NK-92 treated with Interleukin-12 subunit alpha and Interleukin-12 subunit beta, amount 100 ng/mL, for 24 hours (cell line): ENCODE measurements at places on chromosomes 6 and 20.

DNA sequence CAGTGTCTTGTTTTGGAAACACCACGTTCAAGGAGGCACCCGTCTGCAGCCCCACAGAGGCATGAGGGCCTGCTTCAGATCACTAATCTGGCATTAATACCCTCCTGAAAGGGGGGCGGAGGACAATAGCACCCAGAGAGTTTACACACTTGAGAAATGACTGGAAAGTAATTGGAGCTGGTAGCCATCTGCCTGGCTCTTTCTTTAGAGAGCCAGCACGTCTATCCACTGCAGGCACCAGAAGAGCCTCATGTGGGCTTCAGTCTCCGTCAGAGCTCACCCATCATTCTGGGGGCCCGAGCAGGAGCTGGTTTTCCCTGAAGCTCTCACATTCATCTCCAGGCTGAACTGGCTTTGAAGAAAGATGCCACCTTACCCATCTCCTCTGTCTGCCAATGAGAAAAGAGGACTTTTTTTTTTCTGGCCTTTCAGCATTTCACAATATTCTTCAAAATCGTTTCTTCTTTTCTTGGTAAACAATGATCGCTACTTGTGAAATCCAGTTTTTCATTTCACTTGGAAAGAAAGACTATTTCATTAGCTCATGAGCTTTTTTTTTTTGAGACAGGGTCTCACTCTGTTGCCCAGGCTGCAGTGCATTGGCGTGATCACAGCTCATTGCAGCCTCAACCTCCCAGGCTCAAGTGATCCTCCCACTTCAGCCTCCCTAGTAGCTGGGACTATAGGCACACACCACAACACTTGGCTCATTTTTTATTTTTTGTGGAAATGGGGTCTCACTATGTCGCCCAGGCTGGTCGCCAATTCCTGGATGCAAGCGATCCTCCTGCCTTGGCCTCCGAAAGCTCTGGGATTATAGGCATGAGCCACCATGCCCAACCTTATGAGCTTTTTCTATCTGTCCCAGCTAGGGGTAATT is 124.7 kb upstream of the ZNF217 start:
- no peak for DNase-seq

- DNase-seq: no peak
Measured at GRCh38 chr20:43976547-43976946, 61.9 kb downstream of the TOX2 start.

DNA sequence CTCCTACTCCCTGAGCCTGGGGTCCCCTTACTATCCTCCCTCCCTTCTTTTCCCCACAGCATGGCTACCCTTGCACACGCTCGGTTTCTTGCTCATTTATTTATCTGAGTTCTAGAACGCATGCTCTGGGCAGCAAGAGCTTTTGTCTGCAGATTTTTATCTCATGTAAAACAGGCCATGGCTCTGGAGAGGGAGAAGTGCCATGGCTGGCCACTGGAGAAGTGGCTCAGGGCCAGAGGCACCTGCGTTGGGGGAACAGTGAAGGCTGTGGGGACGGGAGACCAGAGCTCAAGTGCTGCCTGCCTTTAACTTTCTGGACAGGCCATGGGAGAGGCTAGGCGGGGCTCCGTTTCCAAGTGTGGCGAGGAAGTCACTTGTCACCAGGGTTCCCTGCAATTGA is 177.7 kb upstream of the SULF2 start:
- no peak for DNase-seq

GRCh38 chr6:36753671-36754405 is 56.2 kb downstream of the RAB44 start:
- no peak for DNase-seq

DNA sequence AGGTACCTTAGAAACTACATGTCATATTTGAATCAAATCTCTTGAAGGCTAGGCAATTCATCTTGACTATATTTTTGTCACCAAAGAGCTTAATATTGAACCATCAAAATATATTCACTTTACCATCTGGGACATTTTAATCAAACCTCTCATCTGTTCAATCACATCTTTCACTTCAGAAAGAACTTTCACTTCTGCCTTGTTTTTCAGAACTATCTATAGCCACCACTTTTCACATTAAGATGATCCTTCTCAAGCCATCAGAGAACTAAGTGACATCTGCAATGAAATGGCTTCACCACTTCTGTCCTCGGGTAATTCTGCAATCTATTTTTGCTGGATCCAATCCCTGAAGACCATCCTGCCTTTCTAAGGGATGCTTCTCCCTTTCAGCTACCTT is 57.8 kb downstream of the OR2B2 start:
- DNase-seq: no peak

- no peak for DNase-seq
Measured at GRCh38 chr6:75481394-75481793, 12.2 kb downstream of the FILIP1 start.

GRCh38 chr6:31621320-31621939 is 915 bp downstream of the PRRC2A start:
- no peak for DNase-seq

DNA sequence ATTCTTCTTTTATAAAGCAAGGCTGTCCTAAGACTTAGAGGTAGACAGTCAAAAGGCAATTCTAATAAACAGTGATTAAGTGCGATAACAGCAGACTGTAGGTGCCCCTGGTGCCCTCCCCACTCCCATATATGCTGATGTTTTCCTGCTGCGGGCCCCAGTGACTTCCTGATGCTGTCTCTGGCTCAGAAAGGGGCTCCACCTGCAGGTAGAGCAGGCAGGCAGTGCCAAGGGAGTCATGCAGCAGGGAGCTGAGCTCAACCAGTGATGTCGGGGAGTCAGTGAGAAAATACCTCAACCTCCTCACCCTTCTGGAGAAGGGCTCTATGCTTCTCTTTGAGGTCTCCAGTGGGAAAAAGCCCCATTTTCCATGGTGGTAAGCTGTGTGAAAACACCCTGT is 126.7 kb upstream of the SSTR4 start:
- DNase-seq: no peak

DNA sequence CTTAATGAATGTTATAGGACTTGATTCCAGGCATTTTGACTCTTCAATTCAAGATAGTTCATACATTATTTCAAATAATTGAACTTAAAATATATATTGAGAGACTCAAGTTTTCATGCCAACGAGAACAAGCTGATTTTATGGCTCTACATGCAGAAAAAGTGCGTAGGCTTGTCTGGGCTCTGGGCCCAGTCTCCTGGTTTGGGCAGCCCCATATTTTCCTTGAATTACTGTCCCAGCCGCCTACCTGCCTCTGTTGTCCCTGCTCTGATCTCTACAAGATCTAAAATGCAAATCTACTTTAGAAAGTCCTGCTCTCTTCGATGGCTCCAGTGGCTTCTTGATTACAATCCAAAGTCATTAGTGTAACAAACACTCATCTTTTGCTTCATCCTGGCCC is 537.4 kb upstream of the CHD6 start:
- DNase-seq: no peak

DNA sequence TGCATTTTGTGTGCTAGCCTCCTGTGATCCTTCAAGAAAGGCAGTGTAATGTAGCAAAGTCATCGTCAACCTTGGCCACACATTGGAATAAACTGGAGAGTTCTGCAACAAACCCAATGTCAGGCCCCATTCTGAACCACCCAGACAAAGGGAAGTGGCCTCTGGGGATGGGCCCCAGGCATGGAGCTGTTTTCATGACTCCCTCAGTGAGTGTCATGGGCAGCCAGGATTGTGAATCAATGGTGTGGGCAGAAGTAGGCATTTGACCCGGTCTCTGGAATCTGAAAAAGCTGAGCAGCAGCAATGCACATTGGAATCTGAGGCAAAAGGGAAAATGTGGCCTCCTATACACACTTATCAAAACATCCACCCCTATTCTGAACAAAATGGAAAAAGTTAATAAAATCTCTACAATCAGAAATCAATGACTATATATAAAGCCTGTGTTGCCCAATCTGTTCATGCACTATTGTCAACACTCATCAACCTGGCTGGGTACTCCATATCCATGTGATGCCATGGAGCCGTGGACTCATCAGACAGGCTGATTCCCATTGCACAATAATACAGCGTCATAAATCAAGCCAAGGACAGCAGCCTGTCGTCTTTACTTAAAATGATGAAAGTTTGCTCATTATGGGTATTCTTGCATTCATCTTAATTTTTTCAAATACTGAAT is 134.9 kb upstream of the STMND1 start:
- no peak for DNase-seq

- no peak for DNase-seq
Measured at GRCh38 chr6:3523966-3524365, 67.1 kb upstream of the SLC22A23 start.

DNA sequence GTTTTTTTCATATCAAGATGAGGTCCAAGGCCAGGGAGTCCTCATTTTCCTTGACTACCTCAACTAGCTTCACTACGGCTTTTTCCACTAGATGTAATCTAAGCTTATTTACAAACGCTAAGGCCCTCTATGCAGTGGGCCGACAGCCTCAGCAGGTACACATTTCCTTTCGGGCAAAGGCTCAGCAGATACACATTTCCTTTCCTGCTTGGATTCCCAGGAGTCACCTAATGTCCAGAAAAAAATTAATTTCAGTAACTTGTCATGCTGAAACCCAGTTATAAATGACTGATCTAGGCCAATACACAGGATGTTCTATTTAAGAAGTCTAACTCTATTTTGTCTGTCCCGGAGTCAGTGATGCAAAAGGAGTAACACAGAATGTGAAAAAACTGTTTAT is 7.2 kb upstream of the KIAA0408 start:
- no peak for DNase-seq

DNA sequence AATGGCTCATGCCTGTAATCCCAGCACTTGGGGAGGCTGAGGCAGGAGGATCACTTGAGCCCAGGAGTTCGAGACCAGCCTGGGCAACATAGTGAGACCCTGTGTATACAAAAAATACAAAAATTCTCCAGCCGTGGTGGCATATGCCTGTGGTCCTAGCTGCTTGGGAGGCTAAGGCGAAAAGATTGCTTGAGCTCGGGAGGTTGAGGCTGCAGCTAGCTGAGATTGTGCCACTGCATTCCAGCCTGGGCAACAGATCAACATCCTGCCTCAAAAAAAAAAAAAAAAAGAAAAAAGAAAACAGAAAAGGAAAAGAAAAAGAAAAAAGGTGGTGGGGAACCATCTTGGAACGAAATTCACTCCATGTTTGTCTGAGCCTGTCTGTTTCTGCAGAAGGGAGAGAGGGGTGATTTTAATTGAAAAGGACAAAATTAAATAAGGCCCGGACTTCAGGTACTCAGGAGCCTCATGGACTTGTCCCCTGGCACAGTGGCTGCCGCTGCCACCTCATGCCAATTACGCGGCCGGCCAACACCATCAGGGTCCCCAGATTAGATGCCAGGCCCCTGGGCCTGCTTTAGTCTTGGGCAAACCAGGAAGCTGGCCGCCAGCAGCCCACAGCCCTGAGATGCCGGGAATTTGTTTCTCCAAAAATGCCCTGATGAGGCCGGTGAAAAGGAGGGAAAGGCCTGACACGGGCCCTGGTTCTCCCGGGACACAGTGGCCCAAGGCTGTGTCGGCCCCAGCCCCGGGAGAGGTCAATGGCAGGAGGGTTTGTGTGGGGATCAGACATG is 37.8 kb upstream of the STX16 start:
- DNase-seq: no peak

- no peak for DNase-seq
Measured at GRCh38 chr6:41546866-41547798, 951 bp downstream of the FOXP4 start.

DNA sequence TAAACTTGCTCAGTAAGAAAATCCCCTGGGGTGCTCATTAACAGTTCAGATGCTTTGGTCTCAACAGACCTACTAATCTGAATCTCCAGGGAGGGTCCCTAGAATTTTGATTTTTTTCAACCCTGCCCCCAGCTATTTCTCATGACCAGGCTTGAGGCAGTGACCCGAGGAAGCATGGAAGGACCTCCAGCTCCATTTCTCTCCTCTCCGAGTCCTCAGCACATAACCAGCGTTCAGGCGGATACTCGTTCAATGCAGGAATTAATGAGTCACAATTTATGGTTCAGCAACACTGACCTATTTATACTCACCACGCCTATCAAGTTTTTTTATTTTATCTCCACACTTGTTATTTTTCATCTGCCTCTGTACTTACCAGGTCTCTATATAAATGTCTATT is 369.2 kb upstream of the CDH4 start:
- no peak for DNase-seq

DNA sequence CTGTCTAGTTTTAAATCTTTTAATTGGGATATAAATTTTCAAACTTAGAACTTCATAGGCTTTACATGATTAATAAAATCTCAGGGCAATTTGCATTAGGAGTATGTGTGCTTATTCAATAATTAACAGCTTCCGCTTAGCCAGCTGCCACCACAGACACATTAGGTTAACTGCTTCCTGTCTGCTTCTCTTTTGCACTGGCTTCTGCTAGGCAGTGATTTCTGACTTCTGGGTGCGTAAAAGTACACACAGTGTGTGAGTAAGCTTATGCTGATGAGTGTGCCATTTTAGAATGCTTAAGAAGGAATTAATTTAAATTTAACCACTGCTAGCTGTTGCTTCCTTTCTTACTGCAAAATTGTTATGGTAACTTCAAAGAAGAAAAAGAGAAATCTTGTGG is 73.9 kb downstream of the F13A1 start:
- no peak for DNase-seq

DNA sequence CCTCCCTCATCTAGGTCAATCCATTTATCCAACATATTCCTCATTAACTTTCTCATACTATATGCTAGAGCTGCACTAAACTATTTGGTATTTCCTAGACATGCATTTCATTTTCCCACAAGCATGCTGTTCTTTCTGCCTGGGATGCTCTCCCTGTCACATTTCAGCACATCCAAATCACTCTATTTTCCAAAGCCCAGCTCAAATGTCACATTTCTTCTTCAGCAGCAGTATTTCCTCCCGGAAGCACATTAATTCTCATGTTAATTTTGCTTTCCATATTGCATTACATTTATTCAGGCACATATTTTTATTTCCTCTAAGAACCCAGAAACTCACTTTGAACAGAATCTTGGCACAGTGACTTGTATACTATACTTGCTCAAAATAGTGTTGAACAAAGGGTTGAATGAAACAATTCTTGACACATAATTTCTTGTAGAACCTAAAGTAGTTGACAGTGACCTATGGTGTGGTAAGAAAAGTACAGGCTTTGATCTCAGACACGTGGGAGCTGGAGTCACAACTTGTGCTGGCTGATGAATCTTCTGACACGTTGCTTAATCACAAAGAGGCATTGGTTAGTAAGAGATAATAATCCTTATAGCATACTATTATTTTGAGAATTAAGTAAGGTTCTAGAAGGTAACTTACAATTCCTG is 30.8 kb upstream of the CD2AP start:
- DNase-seq: no peak

DNA sequence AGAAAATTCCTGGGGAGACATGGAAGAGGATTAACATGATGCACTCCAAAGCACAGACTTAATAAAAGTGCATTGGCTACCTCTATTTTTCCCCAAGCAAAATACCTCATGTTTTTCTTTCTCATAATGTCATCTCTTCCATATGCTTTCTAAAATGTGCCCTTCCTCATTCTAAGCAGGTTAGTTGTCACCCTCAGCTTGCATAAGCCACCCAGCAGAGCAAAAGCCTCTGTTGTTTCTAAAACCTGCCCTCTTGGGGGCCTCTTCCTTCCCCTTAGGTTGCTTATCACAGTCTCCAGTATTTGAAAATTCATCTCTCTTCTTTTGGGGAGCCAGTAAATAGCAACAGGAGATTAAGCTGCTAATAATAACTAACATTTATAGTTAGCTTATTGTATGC is 183.6 kb upstream of the FLRT3 start:
- no peak for DNase-seq
